ENCODE measurements at places on chromosomes 12 and 14. TPM values are rescaled to one million over a fixed set of nuclear protein-coding genes. Genes with fewer than 3 reads are reported as not detected.

The LRP1 gene
- total RNA-seq = 0.94 TPM

The LAG3 gene
- total RNA-seq = 13.1 TPM

The PLEKHD1 gene
- total RNA-seq = 0.19 TPM

The LTA4H gene
- total RNA-seq = 55.8 TPM

The LALBA gene
- not detected for total RNA-seq

The RD3L gene
- not detected for total RNA-seq

The COX8C gene
- total RNA-seq = not detected

The RAPGEF3 gene
- total RNA-seq = not detected

Data from activated CD4-positive, alpha-beta T cell treated with anti-CD3 and anti-CD28 coated beads, Interleukin-2, amount 10 ng/mL, durations not matched to agents 7 days and 5 days (primary cell).